Activated naive CD8-positive, alpha-beta T cell treated with anti-CD3 and anti-CD28 coated beads for 36 hours (primary cell): ENCODE measurements at places on chromosomes 12 and 14. TPM values are rescaled to one million over a fixed set of nuclear protein-coding genes. Genes with fewer than 3 reads are reported as not detected.

GRCh38 chr12:15782667-15783066, 6.5 kb downstream of the EPS8 start:
- peaks cover 60% of the 10 kb centered on the region for H3K27me3 ChIP-seq
- peaks cover under 1% of the 10 kb centered on the region for H3K4me1 ChIP-seq
- H3K36me3 ChIP-seq = no peaks in the 10 kb centered on the region
- no peak overlapping the region for H3K4me3 ChIP-seq
- no peak for DNase-seq

- no peak overlapping the region for H3K27ac ChIP-seq
- H3K27me3 ChIP-seq = no peaks in the 10 kb centered on the region
- no peak overlapping the region for H3K4me3 ChIP-seq
- H3K4me1 ChIP-seq = no peaks in the 10 kb centered on the region
- DNase-seq = no peak
Observed at GRCh38 chr12:79643821-79644220, 46.9 kb downstream of the PAWR start.

GRCh38 chr12:77349689-77350370, 284.5 kb upstream of the E2F7 start:
- H3K4me1 ChIP-seq = no peaks in the 10 kb centered on the region
- no peak for DNase-seq
- H3K4me3 ChIP-seq = no peak overlapping the region
- H3K27ac ChIP-seq = no peak overlapping the region
- H3K27me3 ChIP-seq = peaks cover 3% of the 10 kb centered on the region

The SOAT2 gene
- 3.1 TPM for total RNA-seq

The GUCY2C gene
- total RNA-seq = not detected

GRCh38 chr14:27528328-27528727, 930.5 kb upstream of the NOVA1 start:
- H3K27me3 ChIP-seq = no peaks in the 10 kb centered on the region
- no peaks in the 10 kb centered on the region for H3K36me3 ChIP-seq
- no peak overlapping the region for H3K4me3 ChIP-seq

DNA sequence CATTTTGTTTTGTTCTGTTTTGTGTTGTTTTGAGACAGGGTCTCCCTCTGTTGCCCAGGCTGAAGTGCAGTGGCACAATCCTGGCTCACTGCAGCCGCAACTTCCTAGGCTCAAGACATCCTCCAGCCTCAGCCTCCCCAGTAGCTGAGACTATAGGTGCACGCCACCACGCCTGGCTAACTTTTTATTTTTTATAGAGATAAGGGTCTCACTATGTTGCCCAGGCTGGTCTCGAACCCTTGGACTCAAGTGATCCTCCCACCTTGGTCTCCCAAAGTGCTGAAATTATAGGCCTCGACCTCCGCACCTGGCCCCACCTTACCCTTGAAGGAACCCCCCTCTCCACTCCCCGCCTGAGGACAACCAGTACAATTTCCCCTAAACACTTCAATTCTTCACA, 7.5 kb upstream of the IFT81 start:
- H3K27ac ChIP-seq = no peak overlapping the region
- no peak overlapping the region for H3K4me3 ChIP-seq
- peaks cover 3% of the 10 kb centered on the region for H3K4me1 ChIP-seq
- DNase-seq = no peak

GRCh38 chr12:46573347-46573658, 200.7 kb upstream of the SLC38A2 start:
- H3K36me3 ChIP-seq = peaks cover 12% of the 10 kb centered on the region
- H3K4me3 ChIP-seq = no peak overlapping the region
- no peak for DNase-seq
- H3K27me3 ChIP-seq = no peaks in the 10 kb centered on the region
- no peak overlapping the region for H3K27ac ChIP-seq

The AJUBA gene
- total RNA-seq = 0.90 TPM

DNA sequence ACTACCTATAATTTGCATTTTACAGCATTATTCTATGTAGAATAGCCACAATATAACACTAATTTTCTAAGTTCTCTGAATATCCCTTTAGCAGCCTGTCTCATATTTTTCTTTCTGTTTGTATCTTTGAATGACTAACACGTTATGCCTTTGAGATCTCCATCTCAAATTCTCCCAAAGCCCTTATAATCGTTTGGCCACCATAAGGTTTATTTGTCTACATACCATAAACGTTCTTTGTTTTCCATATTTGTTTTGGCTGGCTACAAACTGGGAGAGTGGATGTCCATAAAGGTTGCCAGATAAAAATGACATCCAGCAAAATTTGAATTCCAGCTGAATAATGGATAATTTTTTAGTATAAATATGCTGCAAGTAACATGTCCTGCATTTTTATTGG, 203.7 kb downstream of the STXBP6 start:
- H3K4me3 ChIP-seq = no peak overlapping the region
- H3K27me3 ChIP-seq = peaks cover 15% of the 10 kb centered on the region
- H3K4me1 ChIP-seq = no peaks in the 10 kb centered on the region
- DNase-seq = no peak
- H3K27ac ChIP-seq = no peak overlapping the region

The PPFIA2 gene
- total RNA-seq = 0.41 TPM

The TMEM30B gene
- 1.8 TPM for total RNA-seq

DNA sequence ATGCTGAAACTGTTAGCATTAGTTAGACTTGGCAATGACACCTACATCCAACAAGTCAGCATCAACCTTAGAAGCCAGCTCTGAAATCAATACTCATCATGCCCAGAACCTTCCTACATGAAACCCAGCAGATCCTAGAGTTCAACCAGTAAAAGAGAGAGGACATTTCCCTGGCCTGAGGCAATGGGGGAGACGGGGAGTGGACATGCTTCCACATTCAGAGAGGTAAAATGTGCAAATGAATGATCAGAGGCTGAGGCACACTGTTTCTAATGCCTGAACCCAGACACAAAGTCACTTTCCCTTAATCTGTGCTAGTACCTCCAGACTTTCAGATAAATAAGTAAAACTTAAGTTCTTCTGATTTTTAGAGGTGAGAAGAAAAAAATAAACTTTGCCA, 34.5 kb downstream of the ERO1A start:
- H3K27ac ChIP-seq = no peak overlapping the region
- no peaks in the 10 kb centered on the region for H3K27me3 ChIP-seq
- H3K36me3 ChIP-seq = peaks cover 18% of the 10 kb centered on the region
- H3K4me3 ChIP-seq = no peak overlapping the region
- DNase-seq = no peak

The CKB gene
- total RNA-seq = 3.1 TPM

GRCh38 chr14:33836203-33836899, 114.5 kb downstream of the EGLN3 start:
- DNase-seq = no peak
- no peak overlapping the region for H3K27ac ChIP-seq
- no peaks in the 10 kb centered on the region for H3K36me3 ChIP-seq
- no peak overlapping the region for H3K4me3 ChIP-seq
- no peaks in the 10 kb centered on the region for H3K27me3 ChIP-seq

DNA sequence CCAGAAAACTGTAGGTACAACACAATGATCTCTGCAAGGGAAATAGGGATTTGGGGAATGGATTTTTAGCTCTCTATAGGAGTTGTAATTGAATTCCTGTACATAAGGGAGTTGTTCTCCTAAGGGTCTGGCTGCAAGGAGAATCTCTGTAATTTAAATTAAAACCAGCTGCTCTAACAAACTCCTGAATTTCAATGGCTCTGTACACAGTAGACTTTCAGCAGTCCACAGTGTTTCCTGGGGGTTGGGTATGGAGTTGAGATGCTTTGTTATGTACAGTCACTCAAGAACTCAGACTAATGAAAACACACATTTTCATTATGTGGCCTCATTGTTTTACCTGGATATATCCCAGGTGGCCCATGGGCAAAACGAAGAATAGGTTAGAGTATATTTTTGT, 93.2 kb downstream of the NAV3 start:
- H3K4me3 ChIP-seq = no peak overlapping the region
- no peak for DNase-seq
- no peaks in the 10 kb centered on the region for H3K27me3 ChIP-seq
- no peaks in the 10 kb centered on the region for H3K36me3 ChIP-seq
- no peaks in the 10 kb centered on the region for H3K4me1 ChIP-seq
- no peak overlapping the region for H3K27ac ChIP-seq

The PRIMA1 gene
- total RNA-seq = not detected
